Osteoblast (primary cell): ENCODE measurements at places on chromosomes 3 and 15.

- no peak for DNase-seq
These were observed 4.7 kb upstream of the CALML4 start for GRCh38 chr15:68209735-68210408.

- no peak for DNase-seq
These were observed 91.4 kb downstream of the FBN1 start for GRCh38 chr15:48554112-48554511.

GRCh38 chr15:57878573-57878972 is 172.1 kb downstream of the POLR2M start:
- no peak for DNase-seq

- no peak for DNase-seq
These were observed 41.7 kb downstream of the UBE3A start for GRCh38 chr15:25397100-25397499.
